ENCODE measurements at places on chromosomes 7 and 10.
A peak's percentile ranks its signal among the peaks of the same experiment; 100 is the strongest.

DNA sequence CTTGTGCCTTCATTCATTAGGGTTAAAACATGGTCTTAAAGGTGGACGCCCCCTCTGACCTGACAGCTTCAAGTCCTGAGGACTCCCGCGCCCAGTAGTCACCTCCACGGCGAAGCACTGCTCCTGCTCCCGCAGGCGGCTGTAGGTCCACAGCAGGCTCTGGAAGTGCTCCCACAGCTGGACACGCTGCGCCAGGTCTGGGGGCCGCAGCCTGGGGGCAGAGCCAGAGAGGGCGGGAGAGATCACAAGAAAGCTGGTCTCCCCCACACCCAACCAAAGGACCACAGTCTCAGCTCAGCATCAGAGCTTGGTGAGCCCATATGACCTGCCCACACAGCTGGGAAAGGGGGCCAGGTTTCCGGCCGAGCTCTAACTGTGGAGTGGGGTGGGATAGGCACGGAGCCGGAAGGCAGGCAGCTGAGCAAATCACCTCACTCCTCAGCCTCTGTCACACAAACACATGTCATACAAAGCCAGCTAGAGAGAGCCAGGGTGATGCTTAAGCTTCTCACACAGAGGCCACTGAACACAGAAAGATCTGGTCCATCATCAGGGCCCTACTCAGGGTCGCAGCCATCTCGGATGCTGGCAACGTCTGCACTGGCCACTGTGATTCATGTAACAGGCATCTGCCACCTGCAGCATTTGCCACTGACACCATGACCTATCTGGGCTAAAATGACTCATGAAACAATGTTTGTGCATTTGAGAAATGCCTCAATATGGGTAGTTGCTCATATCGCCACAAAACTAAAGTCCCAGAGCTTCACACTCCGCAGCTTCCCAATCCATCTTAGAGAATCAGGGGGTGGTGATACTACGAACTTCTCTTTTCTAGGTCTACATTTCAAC, 12.6 kb downstream of the HPS1 start:
- peak; percentile 84 for DNase-seq

GRCh38 chr7:97001221-97001620, 4.1 kb upstream of the DLX6 start:
- no peak for DNase-seq

DNA sequence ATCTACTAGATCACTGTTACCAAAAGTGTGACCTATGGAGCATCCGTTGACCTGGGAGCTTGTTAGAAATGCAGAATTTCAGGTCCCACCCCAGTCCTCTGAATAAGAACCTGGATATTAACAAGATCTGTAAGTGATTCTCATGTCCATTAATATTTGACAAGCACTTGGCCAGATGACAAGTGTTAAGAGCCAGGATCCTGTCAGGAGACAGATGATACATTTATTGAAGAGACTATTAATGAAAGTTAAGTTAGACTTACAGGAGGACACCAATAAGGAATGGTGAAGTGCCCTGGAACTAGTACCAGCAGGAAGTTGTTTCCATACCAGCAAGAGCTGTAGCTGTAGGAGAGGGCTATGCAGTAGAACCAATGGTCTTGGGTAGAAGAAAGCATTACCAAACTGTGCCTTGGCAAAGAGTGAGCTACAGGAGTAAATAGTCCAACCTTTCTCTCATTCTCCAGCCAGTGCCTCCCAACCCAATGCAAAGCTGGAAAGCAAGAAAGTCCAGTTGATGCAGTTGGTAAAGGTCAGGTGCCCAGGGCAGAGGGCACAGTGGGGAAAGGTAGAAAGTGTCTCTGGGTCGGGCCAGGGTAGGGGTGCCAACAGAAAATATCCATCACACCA, 35.3 kb upstream of the ADD3 start:
- no peak for DNase-seq

DNA sequence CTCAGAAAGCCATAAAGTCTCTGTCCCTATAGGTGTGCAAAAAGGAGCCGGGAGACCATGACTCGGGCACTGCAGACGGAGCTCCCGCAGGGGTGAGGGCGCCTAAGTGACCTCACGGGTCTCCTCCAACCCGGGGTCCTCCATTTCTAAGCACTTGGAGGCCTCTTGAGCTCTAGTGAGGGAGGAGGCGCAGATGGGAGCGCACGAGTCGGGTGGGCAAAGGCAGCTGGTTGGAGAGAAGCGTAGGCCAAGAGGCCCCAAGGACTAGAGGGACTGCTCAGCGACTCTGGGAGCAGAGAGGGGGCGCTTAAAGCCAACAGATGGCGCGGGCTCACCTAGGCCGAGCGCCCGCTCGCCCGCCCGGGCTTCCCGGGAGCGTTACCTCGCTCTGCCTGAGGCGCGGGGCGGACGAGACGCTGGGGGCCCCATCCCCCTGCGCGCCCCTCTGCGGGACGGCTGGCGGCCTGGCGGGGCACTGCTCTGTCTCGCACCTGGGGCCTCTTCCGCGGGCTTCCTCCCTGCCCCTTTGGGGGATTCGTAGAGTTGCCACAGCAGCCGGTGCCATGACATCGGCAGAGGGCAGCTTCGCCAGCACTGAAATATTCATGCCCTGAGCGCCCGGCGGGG, 523 bp upstream of the CDH23 start:
- DNase-seq = no peak

GRCh38 chr10:43254881-43255633, 11.8 kb downstream of the RASGEF1A start:
- no peak for DNase-seq

DNA sequence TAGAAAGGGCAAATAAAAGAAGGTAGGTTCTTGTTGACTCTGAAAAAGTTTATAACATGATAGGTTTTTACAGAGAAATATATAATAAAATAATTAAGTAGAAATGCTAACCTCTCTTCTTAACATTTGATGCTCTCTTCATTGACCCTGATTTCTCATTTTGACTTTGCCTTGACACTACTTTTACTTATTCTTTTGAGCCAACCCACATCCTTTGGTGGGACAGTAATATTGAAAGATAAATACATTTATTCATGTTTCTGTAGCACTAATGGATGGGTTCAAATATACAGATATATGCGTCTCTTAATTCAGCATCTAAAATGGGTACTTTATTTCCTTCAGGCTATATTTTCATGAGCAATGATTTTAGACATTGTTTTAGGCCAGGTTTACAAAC, 34.4 kb downstream of the DDC start:
- no peak for DNase-seq

DNA sequence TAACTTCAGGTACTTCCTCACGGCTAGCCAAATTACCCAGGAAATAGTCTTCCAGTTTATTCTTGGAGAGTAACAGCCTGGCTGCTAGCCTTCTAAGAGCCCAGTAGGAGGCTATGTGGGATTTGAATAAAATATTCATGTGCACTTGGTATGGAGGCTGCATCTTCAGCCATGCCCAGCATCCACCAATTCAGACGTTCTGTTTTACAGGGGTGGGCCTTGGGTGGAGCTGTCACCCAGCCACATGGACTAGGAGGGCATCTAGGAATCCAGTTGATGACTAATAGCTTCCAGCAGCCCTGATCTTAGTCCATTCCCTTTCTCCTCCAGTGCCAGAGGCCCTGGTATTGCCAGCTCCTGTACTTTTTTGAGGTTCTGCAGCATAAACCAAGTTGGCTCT, 66.3 kb upstream of the ZRANB1 start:
- peak; percentile 77 for DNase-seq

GRCh38 chr10:44399659-44400451, 15.0 kb upstream of the CXCL12 start:
- DNase-seq = no peak

DNA sequence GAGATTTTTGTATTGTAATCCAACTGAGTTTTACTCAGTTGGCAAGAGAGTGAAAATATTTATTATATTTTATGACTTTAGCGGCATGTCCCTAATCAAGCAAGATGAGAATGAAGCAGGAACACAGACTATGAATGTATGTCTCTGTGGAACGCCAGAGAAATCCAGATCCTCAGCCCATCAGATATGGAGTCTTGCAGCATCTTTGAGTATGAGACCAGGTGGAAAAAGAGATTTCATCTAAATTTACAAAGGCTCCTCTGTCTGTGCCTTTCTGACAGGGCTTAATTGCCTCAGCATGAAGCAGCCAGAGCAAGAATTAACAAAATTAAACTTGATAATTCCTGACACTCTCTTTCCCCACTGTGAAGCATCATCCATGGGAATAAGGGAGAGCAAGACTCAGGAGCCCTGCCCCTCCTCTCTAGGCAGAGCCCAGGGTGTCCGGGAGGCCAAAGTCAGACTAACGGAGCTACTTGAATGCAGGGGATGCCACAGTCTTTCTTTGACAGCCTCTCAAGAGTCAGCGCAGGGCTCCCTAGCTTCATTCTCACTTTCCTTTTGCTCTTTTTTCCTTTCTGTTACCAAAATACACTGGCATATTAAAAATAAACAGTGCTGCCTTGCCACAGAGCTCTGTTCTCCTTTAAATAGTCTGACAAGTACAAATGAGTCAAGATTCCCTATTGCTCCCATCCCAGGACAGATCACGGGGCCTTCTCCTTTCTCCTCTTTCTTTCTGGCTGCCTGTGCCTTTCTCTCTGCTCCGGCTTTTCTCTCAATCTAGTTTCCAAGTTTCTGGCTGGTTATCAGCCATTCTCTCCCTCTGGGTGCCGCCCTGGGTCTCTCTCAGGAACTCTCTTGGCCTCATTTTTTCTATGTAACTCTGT, 132.2 kb upstream of the INHBA start:
- DNase-seq = no peak

GRCh38 chr7:18437101-18437500, 58.4 kb upstream of the HDAC9 start:
- no peak for DNase-seq

- no peak for DNase-seq
These were observed 1.6 kb downstream of the SPOCK2 start for GRCh38 chr10:72086466-72087391.

- no peak for DNase-seq
These were observed 47.2 kb upstream of the DKK1 start for GRCh38 chr10:52266858-52267257.

DNA sequence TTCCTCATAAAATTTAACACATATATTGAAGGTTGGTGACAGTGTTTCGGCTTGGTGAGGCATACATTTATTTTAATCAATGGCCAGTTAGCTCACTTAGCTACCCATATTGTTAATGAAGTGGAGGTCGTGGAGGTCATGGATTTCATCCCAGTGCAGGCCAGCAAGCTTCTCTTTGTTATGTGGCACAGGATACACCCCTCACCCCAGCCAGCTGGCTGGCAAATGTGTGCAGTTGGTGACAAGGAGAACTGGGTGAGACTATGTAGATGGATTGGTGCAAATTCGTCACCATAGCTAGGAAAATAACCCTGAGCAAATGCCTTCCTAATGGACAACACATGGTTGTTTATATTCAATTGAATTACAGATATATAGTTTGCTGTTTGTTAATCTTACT, 50.5 kb upstream of the FOXP2 start:
- DNase-seq = no peak

DNA sequence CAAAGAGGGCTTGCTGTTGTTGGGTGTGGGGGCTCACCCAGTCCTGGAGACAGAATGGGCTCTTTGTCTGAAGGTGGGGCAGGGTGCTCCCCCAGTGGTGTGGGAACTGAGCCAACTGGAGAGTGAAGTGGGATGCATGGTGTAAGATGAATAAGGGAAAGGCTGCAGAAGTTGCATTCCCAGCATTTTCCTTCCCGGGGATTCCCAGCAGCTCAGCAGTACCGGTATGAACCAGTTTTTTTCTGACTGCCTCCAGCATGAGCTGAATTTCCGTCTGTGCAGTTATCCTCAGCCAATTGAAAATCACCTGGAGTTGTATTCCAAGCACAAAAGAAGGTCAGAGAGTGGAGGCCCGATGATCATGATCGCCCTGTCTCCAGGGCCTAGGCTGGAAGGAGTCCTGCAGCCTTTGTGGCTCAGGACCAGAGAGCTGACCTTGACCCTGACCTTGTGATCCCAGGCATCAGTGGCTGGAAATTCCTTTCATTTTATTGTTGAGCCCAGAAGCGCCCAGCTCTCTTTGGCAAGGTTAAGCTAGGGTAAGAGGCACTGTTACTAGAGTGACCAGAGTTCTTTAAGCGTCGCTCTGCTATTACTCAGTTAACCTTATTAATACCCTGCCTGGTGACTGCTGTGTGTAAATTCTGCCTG, 33.4 kb downstream of the OGDH start:
- peak; percentile 83 for DNase-seq

DNA sequence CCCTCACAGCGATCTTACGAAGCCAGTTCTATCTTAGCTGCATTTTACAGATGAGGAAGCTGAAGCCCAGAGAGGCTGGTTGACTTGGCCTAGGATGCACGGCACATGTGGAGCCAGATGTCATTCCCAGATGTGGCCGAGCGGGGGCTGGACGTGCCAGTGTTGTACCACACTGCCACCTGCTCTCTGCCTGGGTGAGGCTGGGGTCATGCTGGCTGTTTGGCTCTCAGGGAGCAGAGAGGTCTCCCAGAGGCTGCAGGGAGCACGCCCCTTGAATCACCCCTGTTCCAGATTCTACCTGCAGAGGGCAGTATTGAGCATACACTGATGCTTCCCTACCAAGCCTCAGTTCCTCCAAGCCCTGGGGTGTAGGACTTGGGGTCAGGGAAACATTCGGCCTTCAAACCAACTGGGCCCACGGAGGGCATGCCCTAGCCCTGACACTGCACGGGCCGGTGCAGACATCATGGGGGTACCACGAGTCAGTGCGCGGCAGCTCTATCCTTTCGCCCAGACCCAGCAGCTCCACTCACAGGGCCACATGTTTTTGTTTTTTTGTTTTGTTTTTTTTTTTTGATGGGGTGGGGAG, 3.8 kb upstream of the GTF2IRD1 start:
- DNase-seq = peak; percentile 55

GRCh38 chr10:21230219-21230618, 295.3 kb downstream of the SKIDA1 start:
- no peak for DNase-seq

DNA sequence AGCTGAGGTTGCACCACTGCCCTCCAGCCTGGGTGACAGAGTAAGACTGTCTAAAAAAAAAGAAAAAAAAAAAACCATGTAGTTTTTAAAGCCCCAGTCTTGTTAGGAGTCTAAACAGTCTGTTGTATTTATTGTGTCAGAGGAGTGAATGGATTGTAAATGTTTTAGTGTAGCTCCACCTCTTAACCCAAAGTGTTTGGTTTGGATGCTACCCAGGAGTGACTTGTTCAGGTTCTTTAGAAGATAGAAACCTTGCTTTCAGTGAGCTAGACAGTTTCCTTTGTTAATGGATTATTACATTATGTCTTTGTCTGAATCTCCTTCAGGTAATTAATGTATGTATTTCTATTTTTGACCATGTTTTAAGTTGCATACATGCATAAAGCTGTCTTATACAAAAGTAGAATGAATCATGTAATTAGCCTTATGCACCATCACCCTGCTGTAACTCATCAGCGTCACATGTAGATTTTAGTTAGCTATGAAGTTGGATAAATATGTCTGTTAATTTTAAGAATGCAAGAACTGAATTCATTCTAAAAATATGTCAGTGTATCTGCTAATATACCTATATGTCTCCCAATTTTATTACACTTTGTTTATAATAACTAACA, 97.7 kb downstream of the TAF3 start:
- peak; percentile 19 for DNase-seq

GRCh38 chr7:29988424-29989256, 961 bp downstream of the SCRN1 start:
- peak; percentile 88 for DNase-seq

GRCh38 chr7:16930946-16931345, 49.2 kb upstream of the AGR3 start:
- DNase-seq = no peak

All from EL (cell line).